ENCODE measurements at places on chromosomes 2 and 18.

GRCh38 chr18:48605408-48605845, 66.6 kb downstream of the CTIF start:
- DNase-seq, result no peak

DNA sequence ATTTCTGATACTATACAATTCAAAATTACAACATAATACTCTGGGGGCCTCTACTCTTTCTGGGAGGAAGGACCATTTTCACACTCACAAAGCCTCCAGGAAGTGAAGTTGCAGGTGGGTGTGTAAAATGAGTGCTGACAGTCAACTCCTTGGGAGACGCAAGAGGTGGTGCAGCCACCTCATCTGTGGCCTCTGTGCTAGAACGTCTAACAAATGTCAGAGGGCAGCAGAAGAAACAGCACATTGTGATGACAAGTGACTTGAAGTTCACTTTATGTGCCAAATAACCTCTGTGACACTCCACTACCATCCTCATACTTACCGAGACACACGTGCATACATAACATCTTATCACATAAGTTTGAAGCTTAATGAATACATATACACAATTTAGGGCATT, 10.2 kb downstream of the RNF103 start:
- no peak for DNase-seq

DNA sequence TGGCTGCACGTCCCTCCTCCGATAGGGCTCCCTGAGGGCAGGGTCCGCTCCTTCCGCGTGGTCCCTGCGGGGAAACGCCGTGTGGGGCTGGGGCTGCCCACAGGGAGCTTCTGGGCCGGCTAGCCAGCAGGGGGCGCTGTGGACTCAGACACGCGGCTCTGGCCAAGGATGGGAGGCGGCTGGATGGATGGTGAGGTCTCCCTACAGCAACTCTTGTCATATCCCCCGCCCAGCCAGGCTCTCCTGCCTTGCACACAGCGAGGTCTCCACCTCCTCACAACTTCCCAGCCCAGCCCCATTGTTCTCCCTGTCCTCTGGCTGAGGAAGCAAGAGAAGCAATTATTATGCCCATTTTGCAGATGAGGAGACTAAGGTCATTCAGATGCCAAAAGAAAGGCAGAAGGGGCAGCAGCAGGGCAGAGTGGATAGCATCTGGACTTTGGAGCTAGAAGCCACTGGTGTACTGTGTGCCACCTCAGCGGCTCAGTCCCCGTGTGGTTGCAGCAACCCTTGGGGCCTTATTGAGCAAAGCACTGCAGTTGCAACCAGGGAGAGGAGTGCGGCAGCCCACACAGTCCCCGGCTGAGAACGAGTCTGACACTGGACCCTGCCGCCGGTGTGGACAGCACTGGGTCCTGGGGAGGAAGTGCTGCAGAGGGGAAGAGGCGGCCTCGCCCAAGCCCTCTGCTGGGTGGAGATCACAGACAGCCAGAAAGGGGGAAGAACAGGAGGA, 99.0 kb downstream of the ZFP36L2 start:
- DNase-seq, result no peak

GRCh38 chr2:240806459-240806858, 13.6 kb downstream of the KIF1A start:
- no peak for DNase-seq

DNA sequence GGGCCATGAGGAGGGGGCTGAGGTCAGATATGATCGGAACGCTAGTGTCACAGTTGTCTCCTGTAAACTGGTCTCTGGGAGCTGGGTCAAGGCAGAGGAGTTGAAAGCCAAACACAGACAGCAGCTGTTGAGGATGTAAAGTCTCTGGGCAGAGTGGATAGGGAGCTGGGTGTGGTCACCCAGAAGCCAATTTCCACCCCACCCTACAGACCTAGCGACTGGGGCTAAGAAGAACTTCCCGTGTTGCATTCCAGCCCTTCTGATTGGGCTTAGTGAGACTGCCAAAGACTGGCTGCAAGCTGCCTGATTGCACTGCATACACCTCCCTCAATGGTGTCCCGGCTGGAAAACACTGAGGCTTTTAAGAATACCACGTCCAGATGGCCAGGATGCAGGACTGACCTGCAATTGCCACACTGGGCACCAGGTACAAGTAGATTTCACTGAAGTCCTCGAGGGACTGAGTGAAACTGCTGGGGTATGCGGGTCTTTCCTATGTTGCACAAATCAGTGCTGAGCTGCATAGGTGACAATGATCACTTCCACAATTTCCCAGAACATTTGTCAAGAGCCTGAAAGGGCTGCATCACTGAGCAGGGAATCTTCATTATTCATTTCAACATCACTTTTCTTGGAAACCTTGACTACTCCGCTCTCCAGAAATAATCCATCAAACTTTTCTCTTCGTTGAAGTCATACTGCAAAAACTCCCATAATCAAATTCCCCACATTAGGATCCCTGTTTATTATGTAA, 43.1 kb upstream of the EML4 start:
- no peak for DNase-seq

DNA sequence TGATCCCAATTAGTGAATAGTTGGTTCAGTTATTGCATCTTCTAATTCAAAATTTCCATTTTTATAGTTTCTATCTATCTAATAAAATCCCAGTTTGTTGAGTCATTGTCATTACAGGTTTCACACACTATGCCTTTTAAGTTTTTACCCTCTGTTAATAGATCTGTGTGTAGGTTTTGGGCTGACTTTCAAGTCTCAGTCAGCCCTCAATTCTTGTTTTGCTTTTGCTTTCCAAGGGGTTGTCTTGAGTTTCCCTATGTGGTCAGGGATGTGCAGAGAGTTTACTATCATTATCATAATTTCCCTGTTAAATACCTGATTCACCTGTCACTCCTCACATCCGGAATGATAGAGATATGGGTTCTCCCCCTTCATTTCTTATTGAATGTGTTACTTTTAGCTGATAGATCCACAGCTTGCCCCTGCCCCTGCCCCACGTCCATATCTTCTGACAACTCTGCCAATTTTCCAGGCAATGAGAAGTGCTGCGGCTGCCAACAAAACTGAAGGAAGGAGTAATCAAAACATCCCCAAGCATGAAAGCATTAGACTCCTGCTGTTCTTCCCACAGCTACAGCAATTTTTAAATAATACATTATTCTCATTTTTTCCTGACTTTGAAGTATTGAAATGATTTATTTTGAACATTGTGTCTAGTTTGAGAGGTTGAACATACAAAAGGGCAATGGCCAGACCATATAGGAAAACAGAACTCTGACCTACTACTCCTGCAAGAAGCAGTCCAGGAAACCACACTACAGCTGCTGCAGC, 1064.8 kb downstream of the SUCLG1 start:
- no peak for DNase-seq

- no peak for DNase-seq
Observed at GRCh38 chr2:112251271-112251670, 3.6 kb downstream of the ZC3H8 start.

DNA sequence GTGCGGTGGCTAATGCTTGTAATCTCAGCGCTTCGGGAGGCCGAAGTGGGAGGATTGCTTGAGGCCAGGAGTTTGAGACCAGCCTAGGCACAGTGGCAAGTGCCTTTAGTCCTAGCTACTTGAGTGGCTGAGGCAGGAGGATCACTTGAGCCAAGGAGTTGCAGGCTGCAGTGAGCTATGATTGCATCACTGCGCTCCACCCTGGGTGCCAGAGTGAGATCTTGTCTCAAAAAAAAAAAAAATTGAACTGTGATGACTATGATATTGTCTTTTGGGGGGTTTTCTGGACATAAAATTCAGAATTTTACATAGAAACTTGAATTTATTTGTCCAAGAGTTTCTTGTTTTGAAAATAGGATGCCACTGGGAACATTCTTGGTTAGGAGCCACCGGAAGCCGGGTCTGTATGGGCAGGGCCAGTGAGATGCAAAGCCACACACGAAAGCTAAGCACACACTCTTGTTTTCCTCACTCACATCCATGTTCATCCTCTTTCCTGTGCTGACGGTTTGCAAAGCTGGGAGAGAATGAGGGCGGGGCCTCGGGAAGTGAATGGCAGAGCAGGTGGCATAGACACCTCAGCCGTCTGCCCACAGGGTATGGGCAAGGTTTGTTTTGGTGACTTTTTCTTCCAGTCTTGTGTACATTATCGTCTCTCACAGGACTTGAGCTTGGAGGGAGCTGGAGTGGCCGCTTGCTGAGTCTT, 12.6 kb downstream of the AGAP1 start:
- no peak for DNase-seq

DNA sequence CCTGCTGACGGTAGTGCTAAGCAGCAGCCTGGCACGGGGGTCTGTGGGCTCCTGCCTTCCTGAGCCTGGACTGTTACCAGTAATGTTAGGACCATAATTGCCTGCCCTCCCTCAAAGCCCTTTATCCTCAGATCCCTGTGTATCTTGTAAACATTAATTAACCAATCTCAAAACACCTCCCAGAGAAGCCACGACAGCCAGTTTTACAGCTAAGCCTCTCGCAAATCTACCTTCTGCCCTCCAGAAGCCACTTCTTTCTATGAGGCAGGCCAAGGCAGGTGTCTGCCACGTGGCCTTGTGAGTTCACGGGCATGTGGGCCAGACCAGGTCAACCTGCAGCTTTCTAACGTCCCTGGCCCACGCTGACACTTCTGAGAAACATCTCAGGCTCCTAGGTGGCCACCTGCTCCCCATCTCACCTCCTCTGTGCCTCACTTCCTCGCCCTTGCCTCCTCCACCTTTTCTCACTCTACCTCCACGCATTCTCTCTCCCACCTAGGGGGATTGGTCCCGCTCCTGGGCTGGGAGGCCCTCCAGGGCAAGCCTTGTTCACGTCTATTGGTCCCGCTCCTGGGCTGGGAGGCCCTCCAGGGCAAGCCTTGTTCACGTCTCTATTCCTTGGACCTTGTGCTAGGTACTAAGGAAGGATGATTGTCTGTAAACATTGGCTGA, 64.3 kb downstream of the EDAR start:
- DNase-seq, result no peak

- no peak for DNase-seq
Observed at GRCh38 chr2:166343467-166343866, 32.3 kb downstream of the SCN9A start.
